ENCODE measurements at places on chromosomes 7 and 10.

GRCh38 chr7:95828824-95829790 lies 56.8 kb downstream of the DYNC1I1 start:
- DNase-seq: no peak

GRCh38 chr7:41921453-41921981 lies 218.6 kb upstream of the INHBA start:
- no peak for DNase-seq

- DNase-seq: peak; percentile 64
These were observed 1.4 kb upstream of the LCOR start for GRCh38 chr10:96830511-96831199.

GRCh38 chr7:116588641-116589594 lies 64.1 kb downstream of the CAV1 start:
- no peak for DNase-seq

- no peak for DNase-seq
These were observed 65.2 kb downstream of the AOAH start for GRCh38 chr7:36659172-36659516.

GRCh38 chr10:78028438-78029268 lies 662 bp downstream of the POLR3A start:
- no peak for DNase-seq

- DNase-seq: no peak
These were observed 42.5 kb upstream of the LCOR start for GRCh38 chr10:96789571-96790108.

DNA sequence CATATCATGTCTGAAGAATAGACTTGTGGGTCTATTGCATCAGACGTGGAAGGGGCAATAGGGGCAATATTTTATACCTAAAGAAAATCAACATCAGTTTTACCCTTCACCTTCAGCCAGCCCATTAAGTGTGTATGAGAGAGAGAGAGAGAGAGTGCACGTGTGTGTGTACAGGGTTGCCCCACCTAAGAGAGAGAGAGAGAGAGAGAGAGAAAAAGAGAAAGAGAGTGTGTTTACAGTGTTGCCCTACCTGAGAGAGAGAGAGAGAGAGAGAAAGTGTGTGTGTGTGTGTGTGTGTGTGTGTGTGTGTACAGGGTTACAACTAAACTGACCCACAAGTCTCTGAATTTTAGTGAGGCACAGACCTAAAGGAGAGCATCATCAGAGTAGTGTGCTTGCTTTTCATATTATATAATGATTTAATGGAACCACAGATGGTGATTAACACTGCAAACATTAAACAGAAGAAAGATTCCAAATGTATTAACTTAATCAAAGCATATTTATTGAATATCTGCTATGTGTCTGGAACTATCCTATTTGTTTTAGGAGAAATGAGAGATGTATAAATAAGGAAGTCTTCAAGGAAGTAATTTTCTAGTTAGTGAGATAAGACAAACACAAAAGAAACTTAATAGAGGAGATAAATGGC lies 66.8 kb downstream of the CD36 start:
- no peak for DNase-seq

DNA sequence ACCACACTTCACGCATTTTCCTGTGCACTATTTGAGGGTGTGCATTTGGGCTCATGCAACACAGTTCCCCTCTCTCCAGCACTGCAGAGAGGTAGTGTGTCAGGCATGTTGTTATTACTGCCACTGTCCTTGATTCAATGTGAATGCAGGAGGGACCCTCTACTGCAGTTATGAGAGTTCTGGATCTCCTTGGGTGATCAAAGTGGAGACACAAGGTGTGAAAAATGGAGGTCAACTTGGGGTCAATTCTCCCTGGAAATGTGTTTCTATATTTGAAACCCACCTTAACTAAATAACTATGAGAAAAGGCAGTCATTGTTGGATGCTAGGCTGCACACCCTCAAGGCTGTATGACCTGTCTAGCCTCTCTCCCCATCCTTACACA lies 73.9 kb upstream of the FAM171A1 start:
- DNase-seq: no peak

- DNase-seq: no peak
These were observed at the start of gene GPR22 for GRCh38 chr7:107469929-107470328. GPR22 (plus strand) TSS chr7:107470057; CDS start chr7:107474061, 4,004 bp downstream.

DNA sequence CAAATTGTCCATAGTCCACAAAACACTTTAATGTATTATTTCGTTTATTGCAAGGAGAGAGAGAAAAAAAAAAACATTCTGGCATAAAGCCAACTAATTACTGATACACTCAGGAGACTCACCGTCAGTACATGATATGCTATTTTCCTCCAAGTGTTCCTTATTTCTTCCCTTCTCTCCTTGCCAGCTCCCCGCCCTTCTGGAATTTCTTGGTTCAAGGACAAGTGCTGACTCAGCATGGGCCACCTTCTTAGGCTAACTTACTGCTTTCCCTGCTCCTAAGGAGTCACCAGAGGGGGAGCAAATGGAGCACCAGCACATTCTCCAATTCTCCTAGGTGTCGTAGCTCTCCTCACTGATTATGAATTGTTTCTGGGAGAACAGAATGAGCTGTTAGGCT lies 133.8 kb upstream of the HDAC9 start:
- DNase-seq: no peak

DNA sequence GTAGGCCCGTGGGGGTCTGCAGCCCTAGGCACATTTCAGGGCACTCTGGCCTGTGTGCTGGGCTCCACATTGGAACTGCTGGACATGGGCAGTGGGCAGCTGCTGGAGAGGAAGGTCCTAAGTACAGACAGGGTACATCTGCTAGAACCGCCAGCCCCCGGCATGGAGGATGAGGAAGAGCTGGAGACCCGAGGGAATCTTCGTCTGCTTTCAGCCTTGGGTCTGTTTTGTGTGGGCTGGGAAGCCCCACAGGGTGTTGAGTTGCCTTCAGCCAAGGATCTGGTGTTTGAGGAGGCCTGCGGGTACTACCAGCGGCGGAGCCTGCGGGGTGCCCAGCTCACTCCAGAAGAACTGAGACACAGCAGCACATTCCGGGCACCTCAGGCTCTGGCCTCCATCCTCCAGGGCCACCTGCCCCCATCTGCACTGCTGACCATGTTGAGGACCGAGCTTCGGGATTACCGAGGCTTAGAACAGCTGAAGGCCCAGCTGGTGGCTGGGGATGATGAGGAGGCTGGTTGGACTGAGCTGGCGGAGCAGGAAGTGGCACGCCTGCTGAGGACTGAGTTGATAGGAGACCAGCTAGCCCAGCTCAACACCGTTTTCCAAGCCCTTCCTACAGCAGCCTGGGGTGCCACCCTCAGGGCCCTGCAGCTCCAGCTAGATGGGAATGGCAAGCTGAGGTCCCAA lies 1.4 kb downstream of the HPS6 start:
- DNase-seq: no peak

- no peak for DNase-seq
These were observed 39.6 kb upstream of the EN2 start for GRCh38 chr7:155418304-155418703.

- DNase-seq: no peak
These were observed 172.8 kb upstream of the AOAH start for GRCh38 chr7:36896956-36897590.

- DNase-seq: no peak
These were observed 113.3 kb downstream of the CYTH3 start for GRCh38 chr7:6159097-6159483.

- no peak for DNase-seq
These were observed 153.2 kb upstream of the LYZL2 start for GRCh38 chr10:30782537-30783461.

DNA sequence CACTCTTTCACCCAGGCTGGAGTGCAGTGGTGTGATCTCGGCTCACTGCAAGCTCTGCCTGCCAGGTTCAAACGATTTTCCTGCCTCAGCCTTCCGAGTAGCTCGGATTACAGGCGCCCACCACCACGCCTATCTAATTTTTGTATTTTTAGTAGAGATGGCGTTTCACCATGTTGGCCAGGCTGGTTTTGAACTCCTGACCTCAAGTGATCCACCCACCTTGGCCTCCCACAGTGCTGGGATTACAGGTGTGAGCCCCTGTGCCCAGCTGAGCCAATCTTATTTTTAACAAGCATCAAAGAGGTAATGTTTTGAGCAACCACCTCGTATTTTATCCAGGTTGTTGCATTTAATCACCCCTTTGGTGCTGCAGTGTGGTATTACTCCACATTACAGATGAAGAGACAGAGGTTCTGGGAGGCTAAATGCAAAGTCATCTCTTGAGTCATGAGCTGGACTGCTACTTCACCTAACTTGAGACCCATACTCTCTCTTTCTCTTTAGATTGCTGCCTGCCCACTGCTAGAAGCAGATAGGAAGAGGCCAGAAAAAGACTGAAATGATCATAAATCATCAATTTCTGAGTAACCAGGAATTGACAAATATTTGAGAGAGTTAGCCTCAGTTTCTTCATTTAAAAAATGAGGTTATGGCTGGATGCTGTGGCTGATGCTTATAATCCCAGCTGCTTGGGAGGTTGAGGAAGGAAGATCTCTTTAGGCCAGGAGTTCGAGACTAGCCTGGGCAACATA lies 116.2 kb downstream of the CAMK1D start:
- no peak for DNase-seq

DNA sequence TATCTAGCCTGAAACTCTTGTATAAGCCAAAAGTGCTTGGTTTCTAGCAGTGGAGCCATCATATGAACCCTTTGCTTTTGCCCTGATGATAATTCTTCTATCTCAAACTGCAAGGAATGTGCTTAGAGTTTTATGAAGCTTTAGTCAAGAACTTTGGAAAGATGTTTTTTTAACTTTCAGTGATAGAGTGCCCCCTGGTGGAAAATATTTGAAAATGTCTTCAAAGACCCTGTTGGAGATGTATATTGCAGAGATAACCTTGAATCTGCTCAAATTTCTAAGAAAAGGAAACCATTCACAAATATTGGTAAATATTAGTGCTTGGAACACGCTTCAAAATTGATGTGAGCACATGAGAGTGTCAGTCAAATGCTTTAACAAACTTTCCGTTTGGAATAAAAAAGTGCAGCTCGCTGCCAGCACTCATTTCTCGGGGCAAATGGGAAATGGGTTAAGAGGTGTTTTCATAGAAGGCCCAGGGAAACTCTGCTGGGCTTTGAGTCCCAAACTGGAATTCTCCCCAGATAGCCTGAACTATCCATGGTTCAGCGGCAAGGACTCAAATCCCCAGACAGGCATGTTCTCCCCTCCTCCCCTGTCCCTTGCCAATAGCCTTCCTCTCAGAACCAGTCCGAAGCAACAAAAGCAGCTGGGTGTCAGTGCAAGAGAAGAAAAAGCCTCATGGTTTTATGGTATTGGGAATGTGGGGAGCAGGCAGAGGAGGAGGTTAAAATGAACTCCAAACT lies 129.3 kb downstream of the MYOF start:
- DNase-seq: no peak

DNA sequence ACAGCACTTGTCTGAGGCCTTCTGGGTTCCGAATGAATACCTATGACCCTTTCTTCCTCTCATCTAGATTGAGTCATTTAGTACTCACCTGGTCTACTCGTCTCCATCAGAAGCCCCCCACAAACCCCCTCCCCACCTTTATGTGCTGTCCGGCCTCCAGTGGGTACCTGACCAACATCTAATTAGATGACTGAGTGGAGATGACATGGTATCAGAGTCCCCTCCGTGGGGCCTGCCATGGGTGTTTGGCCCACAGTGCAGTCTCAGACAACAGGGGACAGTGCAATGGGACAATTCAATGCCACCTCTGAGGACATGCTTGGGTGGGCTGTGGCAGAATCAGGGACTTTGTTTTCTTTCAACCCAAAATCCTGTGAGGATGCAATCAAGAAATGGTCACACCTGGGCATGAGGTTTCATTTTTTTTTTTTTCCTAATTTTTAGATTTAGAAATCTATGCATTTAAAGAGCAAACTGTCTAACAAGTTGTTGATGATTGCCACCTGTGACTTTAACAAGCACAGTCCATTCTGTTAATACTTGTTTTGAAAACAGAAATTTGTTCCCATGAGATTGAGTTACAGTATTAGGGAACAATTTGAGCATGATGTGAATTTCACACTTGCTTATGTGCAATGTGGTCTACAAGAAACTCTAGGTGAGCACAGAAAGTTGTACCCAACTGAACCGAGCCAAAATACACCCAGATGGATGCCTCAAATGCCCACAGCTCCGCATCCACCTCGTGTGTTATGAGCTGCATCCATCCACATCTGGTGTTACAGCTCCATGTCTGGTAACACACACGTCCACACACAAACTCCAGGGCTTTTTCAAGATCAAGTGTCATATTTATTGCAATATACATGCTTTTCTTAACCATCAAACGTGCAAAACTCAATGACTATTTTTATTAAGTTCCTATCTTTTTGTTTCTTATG lies 27.5 kb downstream of the GPRIN2 start:
- DNase-seq: no peak

DNA sequence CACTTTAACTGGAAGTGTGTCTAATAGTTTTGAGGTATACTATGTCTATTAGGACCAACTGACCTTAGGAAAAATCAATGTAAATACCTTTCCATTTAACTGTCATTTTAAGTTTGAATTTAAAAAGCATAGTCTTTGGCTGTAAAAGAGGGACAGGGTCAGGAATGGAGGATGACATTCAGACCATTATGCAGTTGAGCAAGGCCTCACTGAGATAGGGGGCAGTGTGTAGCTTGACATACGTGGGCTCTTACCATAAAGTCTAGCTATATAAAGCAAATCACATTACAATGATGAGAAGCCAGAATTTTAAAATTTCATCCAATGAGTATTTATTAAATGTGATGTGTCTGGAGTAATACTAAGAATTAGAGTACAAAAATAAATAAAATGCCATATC lies 17.9 kb downstream of the PALS2 start:
- DNase-seq: no peak

GRCh38 chr10:124354411-124355382 lies 64.0 kb downstream of the OAT start:
- DNase-seq: no peak

- DNase-seq: no peak
These were observed 193.5 kb downstream of the SEC23IP start for GRCh38 chr10:120086066-120086465.

DNA sequence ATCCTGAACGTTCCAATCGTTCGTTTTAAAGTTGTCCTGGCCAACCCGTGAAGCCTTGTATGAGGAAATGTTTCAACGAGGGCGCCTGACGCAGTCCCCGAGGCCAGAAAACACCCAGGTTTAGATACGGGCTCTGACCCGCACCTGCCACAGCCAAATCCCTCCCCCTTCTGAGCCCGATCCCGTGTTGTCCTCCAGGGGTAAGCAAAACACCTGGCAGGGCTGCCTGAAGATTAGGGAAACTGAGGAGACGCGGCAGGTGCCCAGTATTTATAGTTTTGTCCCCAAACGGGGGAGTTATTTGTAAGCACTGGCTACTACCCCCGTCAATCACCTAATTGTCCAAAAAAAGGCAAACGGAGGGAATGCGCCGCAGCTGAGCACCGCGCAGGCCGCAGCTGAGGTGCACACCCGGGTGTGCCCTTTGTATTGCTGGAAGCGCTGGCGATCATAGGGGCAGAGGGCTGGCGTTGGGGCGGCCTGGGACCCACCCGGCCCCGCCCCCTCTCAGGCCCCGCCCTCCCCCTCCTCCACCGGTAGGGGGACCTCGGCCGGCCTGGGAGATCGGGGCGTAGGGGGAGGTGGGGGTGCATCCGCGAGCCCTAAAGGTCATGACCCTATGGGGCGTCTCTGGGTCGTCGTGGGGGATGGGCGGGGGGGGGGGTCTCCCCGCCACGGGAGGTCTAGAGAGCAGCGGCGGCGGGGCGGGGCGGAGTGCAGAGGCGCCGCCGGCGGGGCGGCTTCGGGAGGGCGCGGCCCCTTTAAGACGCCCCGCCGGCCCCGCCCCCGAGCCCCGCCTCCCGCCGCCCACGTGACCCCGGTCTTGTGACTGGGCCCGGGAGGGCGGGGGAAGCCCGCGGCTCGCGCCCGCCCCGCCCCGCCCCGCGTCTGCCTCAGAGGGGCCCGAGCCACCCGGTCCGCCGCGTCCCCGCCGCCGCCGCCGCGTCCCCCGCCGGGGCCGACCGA lies at the start of gene BRI3:
TSS of gene BRI3 (plus strand) at position 896 of the 966 bp plus-strand sequence. CDS start 110 bp downstream, outside the sequence.
- peak; percentile 90 for DNase-seq
